ENCODE measurements at places on chromosomes 7 and 10.

GRCh38 chr10:90751107-90751997 lies 106.5 kb downstream of the HTR7 start:
- DNase-seq: peak; percentile 14

DNA sequence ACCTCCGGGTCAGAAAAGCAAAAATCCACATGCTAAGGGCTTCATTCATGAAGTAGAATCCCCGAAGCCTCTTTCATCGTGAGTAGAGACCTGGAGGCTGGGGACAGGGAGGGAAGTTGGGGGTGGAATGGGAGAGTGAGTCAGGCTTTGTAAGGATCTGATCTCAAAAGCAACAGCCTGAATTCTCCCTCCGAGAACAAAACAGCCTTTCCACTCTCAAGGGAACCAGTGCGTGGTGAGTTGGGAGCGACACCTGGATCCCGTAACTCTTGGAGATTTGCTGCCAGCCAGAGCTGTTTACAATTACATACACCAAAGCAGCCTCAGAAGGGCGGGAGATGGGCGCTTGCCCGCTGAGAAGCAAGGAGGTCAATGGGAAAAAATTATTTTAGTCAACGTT lies 10.8 kb downstream of the AFAP1L2 start:
- DNase-seq: peak; percentile 50

GRCh38 chr7:20514364-20514763 lies 101.1 kb upstream of the ABCB5 start:
- DNase-seq: peak; percentile 96

GRCh38 chr7:144835155-144835611 lies 670 bp downstream of the TPK1 start:
- peak; percentile 64 for DNase-seq

- DNase-seq: no peak
Measured at GRCh38 chr10:70885481-70885880, 2.9 kb downstream of the PCBD1 start.

DNA sequence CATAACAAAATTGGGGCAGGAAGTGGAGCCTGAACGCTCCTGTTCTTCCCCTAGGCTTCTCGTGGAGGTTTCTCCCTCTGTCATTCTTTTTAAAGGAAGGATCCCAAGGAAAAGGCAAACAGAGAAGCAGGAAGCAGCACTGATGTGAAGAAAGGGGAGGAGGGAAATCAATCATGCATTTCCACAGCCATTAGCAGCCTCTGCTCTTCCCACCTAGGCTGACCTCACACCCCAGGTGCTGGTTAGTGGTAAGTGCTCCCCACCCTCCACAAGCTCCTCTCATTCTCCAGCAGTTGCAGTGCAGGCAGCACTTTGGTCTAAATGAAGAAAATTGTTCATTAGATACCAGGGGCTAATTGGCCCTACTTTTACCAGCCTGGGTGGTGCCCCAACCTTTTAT lies 2.6 kb downstream of the CRHR2 start:
- DNase-seq: peak; percentile 3

DNA sequence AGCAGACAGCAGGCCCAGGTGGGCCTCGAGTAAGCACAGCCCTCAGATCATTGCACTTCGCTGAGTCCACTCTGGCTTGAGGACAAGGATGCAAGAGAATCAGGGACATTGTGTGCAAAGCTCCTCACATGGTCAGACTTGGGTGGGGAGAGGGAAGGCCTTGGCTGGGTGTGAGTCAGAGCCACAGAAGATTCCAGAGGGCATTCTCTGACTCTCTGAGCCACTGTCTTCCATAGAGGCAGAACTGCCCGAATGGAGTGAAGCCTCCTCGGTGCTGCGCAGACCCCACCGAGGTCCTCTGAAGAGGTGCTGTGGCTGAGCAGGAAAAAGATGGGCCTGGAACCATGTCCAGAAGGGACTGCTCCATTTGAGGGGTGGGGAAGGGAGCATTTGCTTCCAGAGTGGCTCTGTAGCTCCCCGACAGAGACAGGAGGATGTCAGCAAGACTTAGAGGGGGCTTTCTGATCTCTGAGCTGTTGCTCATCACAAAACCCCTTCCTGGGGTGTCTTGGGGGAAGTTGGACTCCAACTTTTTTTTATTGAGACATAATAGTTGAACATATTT lies 120.8 kb downstream of the PTPN20 start:
- no peak for DNase-seq

GRCh38 chr7:69272101-69272500 lies 326.2 kb upstream of the AUTS2 start:
- DNase-seq: no peak

GRCh38 chr7:114534953-114535352 lies 120.3 kb downstream of the FOXP2 start:
- DNase-seq: no peak

DNA sequence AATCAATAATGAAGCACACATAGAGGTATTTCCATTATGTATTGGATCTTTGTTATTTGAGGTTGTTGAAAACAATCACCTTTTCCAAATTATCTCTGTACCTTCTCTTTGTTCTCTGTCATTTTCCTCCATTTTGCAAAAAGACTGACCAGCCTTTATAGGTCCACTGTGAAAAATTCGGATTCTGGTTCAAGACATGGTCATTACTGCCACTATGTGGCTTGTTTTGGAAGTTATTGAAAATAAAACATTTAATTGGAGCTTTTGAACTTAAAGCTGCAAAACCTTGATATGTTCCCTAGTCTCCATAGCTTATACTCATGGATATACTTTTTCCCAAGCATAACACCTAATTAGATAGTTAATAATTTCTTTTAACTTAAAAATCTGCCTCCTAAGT lies 1094.4 kb downstream of the NRG3 start:
- peak; percentile 16 for DNase-seq

- DNase-seq: no peak
Measured at GRCh38 chr7:148978091-148978490, 50.2 kb downstream of the PDIA4 start.

All from kidney glomerular epithelial cell (primary cell).